SJSA1 (cell line): ENCODE measurements at places on chromosomes 2 and 18. TPM values are rescaled to one million over a fixed set of nuclear protein-coding genes. Genes with fewer than 3 reads are reported as not detected.

The COBLL1 gene
- total RNA-seq = 8.4 and 10.6 TPM in 2 replicates

- no peak for DNase-seq
Observed at GRCh38 chr2:27158468-27158867, 9.7 kb downstream of the TCF23 start.

- DNase-seq = no peak
Observed at GRCh38 chr2:173221937-173222594, 132.6 kb upstream of the CDCA7 start.

- DNase-seq = no peak
Observed at GRCh38 chr18:31269566-31269965, 48.4 kb upstream of the DSG1 start.

DNA sequence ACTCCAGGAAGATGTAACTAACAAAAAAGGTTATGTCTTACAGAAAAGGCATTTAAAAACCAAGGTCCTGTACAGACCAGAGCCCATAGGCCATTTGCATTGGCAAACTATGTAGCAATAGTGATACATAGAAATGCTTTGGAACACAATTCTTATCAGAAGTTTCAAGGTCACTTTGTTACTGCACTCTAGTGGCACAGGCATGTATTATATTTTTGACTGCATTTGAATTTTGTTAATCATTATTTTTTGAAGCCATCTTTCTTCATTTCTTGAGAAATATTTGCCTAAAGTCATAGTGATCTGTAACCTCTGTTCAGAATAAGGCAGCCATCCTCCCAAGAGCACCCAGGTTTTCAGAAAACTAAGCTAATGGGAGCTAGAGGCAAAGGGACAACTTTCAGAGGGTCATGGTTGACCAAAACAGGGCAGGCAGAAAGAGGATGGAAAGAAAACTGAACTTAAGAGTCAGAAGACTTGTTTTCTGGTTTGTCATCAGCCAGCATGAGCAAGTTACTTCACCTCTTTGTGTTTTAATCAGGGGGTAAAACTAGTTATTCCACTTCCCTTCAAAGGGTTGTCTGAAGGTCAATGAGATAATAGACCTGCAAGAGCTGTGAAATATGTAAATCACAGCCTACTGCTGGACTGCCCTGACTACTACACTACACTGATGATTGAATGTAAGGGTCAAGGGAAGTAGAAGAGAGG lies 41.5 kb downstream of the SLC38A11 start:
- DNase-seq = no peak

DNA sequence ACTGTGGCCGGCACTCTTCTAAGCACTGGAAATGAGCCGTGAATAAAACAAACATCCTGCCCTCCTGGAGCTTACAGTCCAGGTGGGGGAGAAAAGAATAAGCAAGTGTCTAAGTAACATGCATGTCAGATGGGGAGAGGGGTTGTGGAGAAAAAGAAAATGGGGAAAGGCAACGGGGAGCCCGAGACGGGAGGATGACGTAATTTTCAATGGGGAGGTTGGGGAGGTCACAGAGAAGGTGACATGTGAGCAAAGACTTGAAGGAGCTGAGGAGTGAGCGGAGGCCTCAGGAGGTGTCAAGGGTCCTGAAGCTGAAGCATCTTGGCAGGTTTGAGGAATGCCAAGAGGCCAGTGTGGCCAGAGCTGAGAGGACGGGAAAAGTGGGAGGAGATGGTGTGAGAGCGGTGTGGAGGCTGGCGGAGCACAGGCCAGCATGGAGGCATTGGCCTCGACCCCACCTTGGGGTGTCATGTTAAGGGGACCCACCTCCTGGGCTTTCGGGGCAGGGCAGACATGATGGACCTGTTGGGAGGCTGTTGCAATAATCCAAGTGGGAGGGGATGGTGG lies 15.0 kb upstream of the NTSR2 start:
- no peak for DNase-seq
